ENCODE measurements at places on chromosomes 1 and 21.

- DNase-seq: no peak
Observed at GRCh38 chr1:244029124-244029523, 22.0 kb upstream of the ZBTB18 start.

DNA sequence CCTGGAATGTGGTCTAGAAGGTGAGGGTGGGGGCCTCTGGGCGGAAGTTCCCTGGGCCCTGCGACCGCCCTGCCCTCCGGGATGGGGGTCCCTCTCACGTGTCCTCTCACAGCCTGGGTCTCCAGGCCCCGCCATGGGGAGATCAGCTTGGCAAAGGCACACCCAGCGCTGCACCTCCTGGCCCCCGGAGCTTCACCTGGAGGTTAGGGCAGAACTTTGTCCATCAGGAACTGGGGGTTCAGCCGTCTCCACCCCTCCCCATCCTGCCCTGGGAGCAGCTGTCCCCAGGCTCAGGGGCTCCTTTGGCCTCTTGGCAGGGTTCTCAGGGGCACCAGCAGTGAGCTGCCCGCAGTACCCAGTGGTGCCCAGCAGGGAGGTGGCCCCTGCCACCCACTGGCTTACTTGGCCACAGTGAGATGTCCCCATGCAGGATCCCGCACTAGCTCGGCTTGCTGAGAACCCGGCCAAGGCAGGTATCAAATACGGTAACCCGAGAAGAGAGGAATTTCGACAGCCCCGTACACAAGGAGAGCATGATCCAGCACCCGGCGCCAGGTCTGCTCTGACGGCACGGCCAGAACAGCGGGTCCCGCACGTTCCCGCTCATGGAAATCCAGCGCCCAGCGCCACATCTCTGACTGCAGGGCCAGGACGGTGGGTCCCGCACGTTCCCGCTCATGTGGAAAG lies 36.7 kb downstream of the RRP1 start:
- DNase-seq: no peak

GRCh38 chr1:91700332-91700731 lies 185.6 kb downstream of the TGFBR3 start:
- no peak for DNase-seq

GRCh38 chr1:7490576-7490975 lies 280.5 kb upstream of the VAMP3 start:
- no peak for DNase-seq

GRCh38 chr1:163178628-163179027 lies 24.1 kb downstream of the RGS5 start:
- no peak for DNase-seq

DNA sequence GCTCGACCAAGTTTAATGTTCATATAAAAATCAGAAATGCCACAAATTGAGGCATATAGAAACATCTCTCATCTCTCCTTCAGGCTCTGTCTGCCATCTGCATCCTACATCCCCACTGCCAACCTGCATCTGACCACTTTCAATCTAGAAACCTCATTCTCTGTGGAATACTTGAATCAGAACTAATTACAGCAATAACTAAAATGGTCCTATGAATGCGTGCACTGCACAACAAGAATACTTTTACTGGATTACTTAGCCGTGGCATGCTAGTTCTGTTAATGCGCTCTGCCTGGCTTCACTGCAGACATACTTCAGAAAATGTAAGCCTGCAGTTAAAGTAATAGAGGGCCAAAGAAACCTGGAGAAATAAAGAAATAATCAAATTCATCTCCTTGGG lies 89.8 kb upstream of the NR5A2 start:
- no peak for DNase-seq

GRCh38 chr21:36780861-36781260 lies 81.9 kb downstream of the SIM2 start:
- no peak for DNase-seq

DNA sequence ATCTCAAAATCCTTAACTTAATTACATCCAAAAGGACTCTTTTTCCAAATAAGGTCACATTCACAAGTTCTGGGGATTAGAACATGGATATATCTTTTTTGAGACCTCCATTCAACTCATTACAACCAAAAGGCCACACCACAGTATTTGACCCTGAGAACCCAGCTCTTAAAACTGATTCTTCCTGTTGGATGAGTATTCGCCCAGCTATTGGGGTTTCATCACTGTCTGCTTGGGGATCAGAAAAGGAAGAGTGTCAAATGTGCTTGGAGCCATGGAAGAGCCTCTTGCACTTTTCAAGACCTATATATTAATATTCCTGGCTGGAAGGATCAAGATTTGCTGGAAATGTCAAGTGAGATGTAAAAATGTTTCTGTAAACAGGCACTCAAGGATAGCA lies 5.4 kb upstream of the TINAGL1 start:
- DNase-seq: no peak

GRCh38 chr1:1204998-1205768 lies 1.2 kb downstream of the TNFRSF18 start:
- DNase-seq: no peak

DNA sequence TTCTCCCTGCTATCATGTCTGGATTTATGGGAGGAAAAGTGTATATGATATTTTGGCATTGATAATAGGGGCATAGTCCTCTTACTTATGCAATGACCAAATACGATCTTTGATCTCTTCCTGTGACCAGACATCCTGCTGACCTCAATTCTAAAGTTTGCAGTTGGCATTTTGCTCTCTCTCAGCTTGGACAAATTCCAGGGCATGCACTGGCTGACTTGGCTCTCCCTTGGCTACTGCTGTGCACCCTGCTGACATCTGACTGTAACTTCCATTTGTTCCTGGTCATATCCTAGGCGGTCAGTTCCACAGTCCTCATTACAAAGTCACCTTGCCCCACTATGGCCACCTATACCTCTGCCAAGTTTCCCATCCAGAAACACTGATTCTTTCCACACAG lies 380.7 kb upstream of the NR5A2 start:
- DNase-seq: no peak

DNA sequence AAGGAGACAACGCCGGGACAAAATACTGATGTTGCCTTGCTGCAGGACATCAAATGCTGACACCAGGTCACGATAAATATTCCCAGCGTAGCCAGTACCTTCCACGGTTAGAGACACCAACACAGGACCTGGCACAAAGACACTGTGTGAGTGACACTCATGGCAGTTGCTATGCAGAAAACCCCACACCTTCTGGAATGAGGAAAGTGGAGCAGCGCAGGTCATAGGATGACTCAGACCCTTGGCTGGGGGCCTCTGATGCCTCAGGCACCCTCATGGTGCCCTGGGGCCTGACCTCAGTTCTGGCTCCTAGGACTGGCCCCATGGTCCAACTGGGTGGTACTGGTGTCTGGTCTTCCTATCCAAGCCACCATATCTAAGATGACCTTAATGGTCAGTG lies 7.0 kb downstream of the DCST2 start:
- DNase-seq: no peak

DNA sequence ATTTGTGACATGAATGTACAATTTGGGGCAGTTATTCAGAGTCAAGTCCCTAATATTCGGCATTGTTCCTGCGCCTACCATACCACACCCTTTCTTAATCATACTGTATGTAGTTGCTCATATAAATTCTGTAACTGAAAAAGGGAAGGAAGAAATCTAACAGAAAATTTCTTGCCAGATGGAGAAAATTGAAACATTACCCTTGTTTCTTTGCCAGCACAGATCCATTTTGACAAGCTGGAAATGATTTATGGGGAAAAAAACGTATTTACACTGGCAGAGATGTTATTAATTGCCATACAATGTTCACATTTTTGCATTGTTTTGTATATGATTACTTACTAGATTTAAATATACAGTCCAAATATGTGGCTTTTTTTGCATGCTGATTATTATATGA lies 363.8 kb upstream of the PKN2 start:
- no peak for DNase-seq

DNA sequence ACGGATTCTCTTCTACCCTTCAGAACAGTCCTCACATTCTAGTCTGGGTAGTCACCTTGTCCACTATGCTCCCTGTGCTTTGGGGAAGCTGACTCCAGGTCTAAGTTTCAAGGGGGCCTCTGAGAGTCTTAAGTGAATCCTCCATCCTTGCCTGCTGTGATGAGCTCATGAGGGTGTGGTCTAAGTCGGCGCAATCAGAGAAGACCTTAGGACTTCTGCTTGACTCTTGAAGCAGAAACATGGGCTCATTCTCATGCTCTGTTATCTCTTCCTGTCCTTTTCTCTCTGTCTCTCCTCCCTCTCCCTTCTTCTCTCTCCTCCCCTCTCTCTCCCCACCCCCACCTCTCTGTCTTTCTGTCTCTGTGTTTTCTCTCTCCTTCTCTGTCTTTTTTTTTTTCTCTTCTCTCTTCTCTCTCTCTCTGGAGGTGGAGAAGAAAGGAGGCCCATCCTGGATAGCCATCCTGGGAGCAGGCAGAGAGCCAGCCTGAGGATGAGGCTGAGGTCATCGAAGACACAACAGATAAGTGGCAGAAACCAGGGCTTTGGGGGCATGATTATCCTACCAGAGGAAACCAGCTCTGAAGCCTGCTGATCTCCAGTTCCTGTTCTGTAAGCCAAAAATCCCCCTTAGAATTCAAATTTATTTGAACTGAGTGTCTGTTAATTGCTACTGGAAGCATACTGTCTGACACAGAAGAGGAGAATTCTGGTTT lies 245.6 kb downstream of the SIPA1L2 start:
- DNase-seq: no peak

DNA sequence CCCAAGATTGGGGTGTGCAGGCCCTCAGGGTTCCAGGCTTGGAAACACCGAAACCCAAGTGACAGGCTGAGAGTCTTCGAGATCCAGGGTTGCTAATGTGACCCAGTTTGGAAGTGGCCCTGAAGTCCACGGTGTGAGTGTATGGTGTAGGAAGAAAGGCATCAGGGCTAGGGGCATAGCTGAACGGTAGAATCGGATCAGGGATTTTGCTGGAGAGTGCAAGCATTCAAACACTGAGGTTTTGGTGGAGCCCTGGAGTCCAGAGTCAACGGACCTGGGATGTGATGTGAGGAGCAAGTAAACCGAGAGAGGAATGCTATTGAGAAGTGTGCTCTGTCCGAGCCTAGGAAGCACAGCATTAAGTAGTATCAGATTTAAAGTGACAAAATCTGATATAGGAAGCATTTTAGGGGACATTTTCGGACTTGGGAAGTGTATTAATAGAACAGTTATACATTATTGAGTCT lies 958 bp downstream of the NFYC start:
- DNase-seq: no peak

DNA sequence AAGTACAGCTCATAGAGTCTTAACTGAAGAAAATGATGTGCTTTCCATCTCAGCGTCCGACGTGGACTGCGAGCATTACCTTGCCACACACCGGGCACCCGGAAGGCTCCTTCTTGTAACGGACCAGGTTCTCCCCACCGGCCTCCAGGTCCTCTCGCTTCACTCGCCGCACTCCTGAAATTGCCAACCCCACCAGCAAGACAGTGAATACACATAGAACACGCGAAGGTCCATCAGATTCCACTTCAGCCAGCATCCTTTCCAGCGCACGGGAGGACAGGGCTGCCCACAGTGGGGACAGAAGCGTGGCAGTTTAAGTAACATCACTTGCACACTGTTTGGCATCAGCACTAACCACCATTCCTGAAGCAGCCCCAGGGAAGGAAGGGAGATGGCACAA lies 53.3 kb downstream of the PRDM15 start:
- DNase-seq: no peak

- DNase-seq: no peak
Observed at GRCh38 chr1:156705918-156706656, 704 bp upstream of the CRABP2 start.

- peak; percentile 49 for DNase-seq
Observed at GRCh38 chr1:186155594-186155993, 219.5 kb downstream of the TPR start.

- DNase-seq: no peak
Observed at GRCh38 chr1:8439015-8439702, 121.2 kb downstream of the SLC45A1 start.

GRCh38 chr1:145720878-145721671 lies 1.8 kb downstream of the CD160 start:
- DNase-seq: no peak

DNA sequence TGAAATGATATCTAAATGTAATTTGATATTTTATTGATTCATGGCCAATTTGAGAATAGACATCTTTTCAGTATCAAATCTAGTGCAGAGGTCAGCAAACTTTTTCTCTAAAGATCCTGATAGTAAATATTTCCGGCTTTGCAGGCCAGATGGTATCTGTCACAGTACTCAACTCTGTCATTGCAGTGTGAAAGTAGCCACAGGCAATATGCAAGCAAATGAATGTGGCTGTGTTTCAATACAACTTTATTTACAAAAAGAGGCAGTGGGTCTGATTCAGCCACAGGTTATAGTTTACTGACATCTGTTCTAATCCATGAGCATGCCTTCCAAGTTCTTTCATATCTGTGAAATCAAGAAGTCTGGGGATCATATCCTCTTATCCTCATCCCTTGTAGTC lies 221.2 kb downstream of the PRDM2 start:
- DNase-seq: no peak

DNA sequence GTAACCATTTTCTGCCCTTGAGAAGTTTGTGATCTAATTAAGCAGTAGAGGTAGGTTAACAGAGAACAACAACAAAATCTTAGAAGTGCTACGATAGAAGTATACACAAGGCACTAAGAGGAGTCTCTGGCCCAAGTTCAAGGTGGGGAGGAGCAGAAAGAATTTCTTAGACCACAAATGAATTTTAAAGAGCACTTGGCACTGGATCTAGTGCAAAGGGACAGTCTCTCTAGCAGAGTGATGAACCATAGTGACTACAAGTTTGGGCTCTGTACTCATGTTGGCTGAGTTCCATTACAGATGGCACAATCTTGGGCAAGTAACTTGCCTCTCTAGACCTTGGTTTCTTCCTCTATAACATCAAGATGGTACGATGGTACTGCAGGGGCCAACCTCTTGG lies 33.3 kb upstream of the PIGC start:
- DNase-seq: no peak

GRCh38 chr1:2854151-2854550 lies 52.7 kb upstream of the TTC34 start:
- DNase-seq: no peak

- no peak for DNase-seq
Observed at GRCh38 chr1:9701665-9702064, 50.1 kb downstream of the PIK3CD start.

DNA sequence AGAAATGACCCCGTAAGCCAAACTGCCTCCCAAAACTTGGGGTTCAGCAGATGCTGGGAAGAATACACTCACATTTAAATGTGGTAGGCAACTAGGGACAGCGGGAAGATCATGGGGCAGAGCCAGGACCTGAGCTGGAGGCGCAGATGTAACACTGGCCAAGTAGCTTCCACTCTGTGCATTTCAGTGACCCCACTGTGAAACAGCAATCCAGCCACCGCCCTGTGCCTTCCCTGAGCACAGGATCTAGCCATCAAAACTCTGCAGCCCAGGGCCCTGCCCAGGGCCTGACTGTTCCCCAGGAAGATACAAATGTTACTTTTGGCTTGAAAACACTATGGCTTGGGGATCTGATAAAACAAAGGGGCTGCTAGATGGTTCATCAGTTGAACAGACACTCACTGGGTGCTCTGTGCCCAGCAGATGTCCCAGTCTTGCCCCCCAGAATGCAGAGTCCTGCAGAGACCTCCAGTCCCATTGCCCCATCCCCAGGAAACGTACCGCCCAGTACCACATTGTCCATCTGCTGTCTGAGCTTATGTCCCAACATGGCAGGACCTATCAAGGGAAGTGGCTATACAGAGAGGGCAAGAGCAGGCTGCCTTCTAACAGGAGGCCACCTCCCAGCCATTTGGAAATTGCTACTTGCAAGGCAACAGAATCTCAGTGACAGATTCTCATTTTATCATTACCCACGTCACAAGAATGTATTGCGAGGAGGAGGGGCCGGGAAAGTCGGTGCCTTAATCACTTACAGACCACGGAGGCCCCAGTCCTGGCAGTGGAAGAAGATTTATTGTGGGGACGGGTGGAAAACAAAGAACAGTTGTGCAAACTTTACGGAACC lies 124.0 kb downstream of the DMRTB1 start:
- peak; percentile 71 for DNase-seq

GRCh38 chr1:33259879-33260278 lies 3.6 kb downstream of the ZNF362 start:
- no peak for DNase-seq

All from AG04449 (cell line).